ENCODE measurements at places on chromosomes 5 and 9.

GRCh38 chr5:75322066-75322465 lies 15.0 kb upstream of the HMGCR start:
- no peak for DNase-seq

- no peak for DNase-seq
Observed at GRCh38 chr9:7006417-7006816, 248.6 kb downstream of the KDM4C start.

- no peak for DNase-seq
Observed at GRCh38 chr9:75589497-75589896, 301.0 kb upstream of the PCSK5 start.

DNA sequence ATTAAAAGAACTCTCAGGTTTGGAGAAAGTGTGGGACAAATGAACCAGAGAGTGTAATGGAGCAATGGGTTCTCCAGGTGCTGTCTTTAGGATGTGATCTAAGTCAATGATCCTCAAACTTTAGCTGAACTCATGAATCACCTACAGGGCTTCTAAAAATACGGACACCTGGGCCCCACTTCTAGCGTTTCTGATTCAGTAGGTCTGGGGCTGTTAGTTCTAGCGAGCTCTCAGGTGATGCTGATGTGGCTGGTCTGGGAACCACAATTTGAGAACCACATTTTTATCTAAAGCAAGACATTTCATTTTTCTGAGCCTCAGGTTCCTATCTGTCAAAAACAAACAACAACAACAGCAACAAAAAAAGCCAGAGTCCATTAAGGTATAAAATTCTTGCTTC lies 35.1 kb upstream of the PCA3 start:
- DNase-seq: no peak

Data from stimulated activated CD4-positive, alpha-beta T cell treated with anti-CD3 and anti-CD28 coated beads, Interleukin-1b, Interleukin-23, amount 100 ng/mL, for 24 hours (primary cell).